Activated naive CD4-positive, alpha-beta T cell treated with anti-CD3 and anti-CD28 coated beads, Interleukin-2, amount 10 ng/mL, durations not matched to agents 7 days and 5 days (primary cell): ENCODE measurements at places on chromosomes 13 and 19.

- no peak for DNase-seq
These were observed 35.3 kb upstream of the MYO16 start for GRCh38 chr13:108594153-108594552.

DNA sequence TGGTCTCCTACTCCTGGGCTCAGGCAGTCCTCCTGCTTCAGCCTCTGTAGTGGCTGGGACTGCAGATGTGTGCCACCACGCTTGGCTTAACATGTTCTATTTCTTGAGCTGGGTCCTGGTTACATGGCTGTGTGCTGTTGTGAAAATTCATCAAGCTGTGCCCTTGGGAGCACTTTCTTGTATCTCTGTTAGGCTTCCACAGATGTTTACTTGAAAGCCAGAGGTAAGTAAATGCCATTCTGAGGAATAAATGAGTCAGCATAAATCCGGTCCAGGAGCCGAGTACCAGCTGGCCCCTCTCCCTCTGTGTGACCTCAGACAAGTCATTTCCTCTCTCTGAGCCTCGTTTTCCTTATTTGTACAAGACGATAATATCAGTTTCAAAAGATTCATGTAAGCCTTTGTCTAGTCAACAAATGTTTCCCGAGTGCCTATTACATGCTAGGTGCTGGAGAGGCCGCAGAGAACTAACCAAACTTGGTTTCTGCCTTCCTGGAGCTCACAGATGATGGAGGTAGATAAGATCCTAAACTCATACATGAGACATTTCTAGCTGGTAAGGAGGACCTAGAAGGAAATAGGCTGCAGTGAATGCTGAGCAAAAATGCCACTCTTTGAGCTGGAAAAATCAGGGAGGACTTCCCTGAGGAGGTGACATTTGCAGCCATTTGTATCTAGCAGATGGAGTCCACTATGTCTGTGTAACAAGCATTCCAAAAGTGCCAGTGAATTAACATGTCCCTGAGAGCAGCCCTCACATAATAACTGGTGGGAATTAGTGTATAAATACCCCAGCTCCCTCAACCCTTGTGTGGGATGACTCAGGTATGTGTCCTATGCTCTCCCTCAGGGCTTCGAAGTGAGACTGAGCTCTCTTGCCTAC lies 2.7 kb upstream of the RASAL3 start:
- peak; percentile 77 for DNase-seq

GRCh38 chr13:38686577-38687245 lies at the start of gene FREM2:
Gene FREM2 (plus strand): TSS chr13:38687077. CDS start chr13:38687345, 268 bp downstream.
- peak; percentile 20 for DNase-seq

- no peak for DNase-seq
These were observed 310.6 kb upstream of the TSHZ3 start for GRCh38 chr19:31659897-31660210.

GRCh38 chr13:74758188-74758587 lies 624.0 kb upstream of the KLF12 start:
- DNase-seq: no peak

GRCh38 chr19:10013316-10013715 lies at the start of gene RDH8:
Gene RDH8 (plus strand): TSS chr19:10013483. CDS start chr19:10013498, 15 bp downstream.
- DNase-seq: no peak
